ENCODE measurements at places on chromosomes 12 and 14. TPM values are rescaled to one million over a fixed set of nuclear protein-coding genes. Genes with fewer than 3 reads are reported as not detected.
A peak's percentile ranks its signal among the peaks of the same experiment; 100 is the strongest.

GRCh38 chr12:51863933-51864832 is 15.7 kb upstream of the FIGNL2 start:
- peaks cover 6% of the 10 kb centered on the region for H3K4me1 ChIP-seq
- no peaks in the 10 kb centered on the region for H3K36me3 ChIP-seq
- no peak for DNase-seq
- no peak overlapping the region for H3K4me3 ChIP-seq
- H3K27ac ChIP-seq: no peak overlapping the region
- H3K27me3 ChIP-seq: no peaks in the 10 kb centered on the region

DNA sequence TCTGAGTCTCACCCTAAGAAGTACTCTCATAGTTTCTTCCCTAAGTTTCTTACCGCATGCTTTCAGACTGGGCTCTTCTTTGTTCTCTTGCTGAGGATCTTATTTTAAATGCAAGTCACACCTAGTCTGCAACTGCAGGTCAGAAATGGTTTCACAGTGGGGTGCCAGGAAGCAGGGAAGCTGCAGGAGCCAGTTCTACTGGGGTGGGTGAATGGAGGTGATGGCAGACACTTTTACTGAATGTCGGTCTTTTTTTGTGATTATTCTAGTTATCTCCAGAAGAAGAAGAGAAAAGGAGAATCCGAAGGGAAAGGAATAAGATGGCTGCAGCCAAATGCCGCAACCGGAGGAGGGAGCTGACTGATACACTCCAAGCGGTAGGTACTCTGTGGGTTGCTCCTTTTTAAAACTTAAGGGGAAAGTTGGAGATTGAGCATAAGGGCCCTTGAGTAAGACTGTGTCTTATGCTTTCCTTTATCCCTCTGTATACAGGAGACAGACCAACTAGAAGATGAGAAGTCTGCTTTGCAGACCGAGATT is 1.7 kb downstream of the FOS start:
- H3K4me1 ChIP-seq: peaks cover 11% of the 10 kb centered on the region
- DNase-seq: no peak
- no peaks in the 10 kb centered on the region for H3K36me3 ChIP-seq
- peak overlapping the region; percentile 85 for H3K4me3 ChIP-seq
- H3K27me3 ChIP-seq: no peaks in the 10 kb centered on the region

Gene CLEC1A
- total RNA-seq: 22.5 TPM

GRCh38 chr14:75077794-75078193 is 8.4 kb downstream of the ZC2HC1C start:
- H3K27ac ChIP-seq: no peak overlapping the region
- no peak for DNase-seq
- H3K27me3 ChIP-seq: no peaks in the 10 kb centered on the region
- no peaks in the 10 kb centered on the region for H3K36me3 ChIP-seq

DNA sequence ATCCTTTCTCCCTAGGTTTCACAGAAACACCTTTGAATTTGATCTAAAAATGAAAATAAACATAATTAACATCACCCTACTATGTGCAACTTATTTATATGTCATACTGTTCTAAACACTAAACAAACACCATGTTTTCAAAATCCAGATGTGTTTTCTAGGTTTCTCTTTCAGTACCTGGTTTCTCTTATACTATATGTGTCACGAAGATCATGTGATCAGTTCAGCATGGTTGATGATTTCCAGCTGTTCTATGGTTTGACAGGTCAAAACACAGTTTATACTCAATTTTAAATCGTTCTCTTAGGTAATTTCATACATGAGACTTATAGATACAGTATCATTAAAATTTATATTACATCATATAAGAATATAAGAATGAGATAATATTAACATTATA is 373.1 kb downstream of the SOX5 start:
- DNase-seq: no peak
- H3K27ac ChIP-seq: no peak overlapping the region
- no peaks in the 10 kb centered on the region for H3K4me1 ChIP-seq
- no peaks in the 10 kb centered on the region for H3K27me3 ChIP-seq

All from endothelial cell of umbilical vein (primary cell).